ENCODE measurements at places on chromosomes 3 and 15.

DNA sequence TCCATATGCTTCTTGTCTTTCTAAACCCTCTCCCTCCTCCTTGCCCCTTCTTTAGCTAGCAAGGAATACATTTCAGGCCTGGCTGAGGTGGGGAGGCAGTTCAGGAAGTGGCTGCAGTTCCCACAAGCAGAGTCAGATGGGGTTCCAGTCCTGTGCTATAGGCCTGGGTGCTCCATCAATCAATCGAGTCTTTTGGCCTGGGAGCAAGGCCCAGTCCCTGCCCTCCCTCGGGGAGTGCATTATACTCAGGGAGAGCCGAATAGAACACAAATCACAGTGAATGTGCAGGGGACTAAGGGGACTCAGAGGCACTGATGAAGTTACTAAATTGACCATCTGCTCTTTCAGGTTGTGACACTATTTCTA lies 58.0 kb upstream of the HERC1 start:
- H3K27ac ChIP-seq: no peak overlapping the region
- H3K27me3 ChIP-seq: no peaks in the 10 kb centered on the region
- no peak for DNase-seq
- H3K4me1 ChIP-seq: peaks cover 6% of the 10 kb centered on the region
- no peak overlapping the region for H3K4me3 ChIP-seq

- no peaks in the 10 kb centered on the region for H3K36me3 ChIP-seq
- H3K27me3 ChIP-seq: no peaks in the 10 kb centered on the region
- no peak overlapping the region for H3K27ac ChIP-seq
- no peak for DNase-seq
- no peaks in the 10 kb centered on the region for H3K4me1 ChIP-seq
These were observed 582.3 kb upstream of the NAALADL2 start for GRCh38 chr3:174276826-174277225.

- H3K4me3 ChIP-seq: no peak overlapping the region
- H3K27ac ChIP-seq: no peak overlapping the region
- peaks cover 21% of the 10 kb centered on the region for H3K36me3 ChIP-seq
- H3K27me3 ChIP-seq: no peaks in the 10 kb centered on the region
These were observed 49.7 kb downstream of the GNB4 start for GRCh38 chr3:179401561-179401960.

- H3K27ac ChIP-seq: no peak overlapping the region
- no peak for DNase-seq
- H3K4me3 ChIP-seq: no peak overlapping the region
- H3K4me1 ChIP-seq: peaks cover 10% of the 10 kb centered on the region
- H3K27me3 ChIP-seq: no peaks in the 10 kb centered on the region
- H3K36me3 ChIP-seq: no peaks in the 10 kb centered on the region
These were observed 294.0 kb downstream of the RORA start for GRCh38 chr15:60935130-60935529.

DNA sequence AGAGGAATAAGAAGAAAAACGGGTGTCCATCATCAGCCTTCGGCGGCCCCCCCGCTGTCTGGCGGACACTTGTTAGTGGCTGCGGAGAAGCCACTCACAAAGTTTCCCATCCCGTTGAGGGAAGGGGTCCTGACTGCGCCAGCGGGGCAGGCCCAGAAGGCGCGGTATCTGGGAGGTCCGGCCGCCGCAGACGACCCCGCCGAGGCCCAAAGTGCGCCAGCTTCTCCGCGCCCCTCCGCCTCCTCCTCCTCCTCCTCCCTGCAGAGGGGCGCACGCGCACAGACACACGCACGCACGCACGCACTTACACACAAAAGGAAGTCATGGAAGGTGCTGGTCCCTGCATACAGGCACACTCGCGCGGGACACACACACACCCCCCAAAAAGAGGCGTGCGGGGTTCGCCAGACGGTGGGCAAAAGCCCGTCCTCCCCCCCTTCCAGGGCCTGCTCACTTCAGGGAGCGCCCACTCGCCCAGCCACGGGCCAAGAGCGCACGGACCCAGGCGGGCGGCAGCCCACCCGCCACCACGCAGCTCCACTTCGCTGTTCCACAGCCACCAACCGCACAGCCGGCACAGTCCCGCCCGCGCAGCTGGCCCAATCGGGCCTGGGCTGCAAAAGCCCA lies 18.0 kb downstream of the ZNF148 start:
- H3K27ac ChIP-seq: no peak overlapping the region
- H3K36me3 ChIP-seq: no peaks in the 10 kb centered on the region
- H3K4me1 ChIP-seq: peaks cover 6% of the 10 kb centered on the region
- H3K27me3 ChIP-seq: no peaks in the 10 kb centered on the region
- DNase-seq: peak; percentile 36
- H3K4me3 ChIP-seq: peak overlapping the region; percentile 66

DNA sequence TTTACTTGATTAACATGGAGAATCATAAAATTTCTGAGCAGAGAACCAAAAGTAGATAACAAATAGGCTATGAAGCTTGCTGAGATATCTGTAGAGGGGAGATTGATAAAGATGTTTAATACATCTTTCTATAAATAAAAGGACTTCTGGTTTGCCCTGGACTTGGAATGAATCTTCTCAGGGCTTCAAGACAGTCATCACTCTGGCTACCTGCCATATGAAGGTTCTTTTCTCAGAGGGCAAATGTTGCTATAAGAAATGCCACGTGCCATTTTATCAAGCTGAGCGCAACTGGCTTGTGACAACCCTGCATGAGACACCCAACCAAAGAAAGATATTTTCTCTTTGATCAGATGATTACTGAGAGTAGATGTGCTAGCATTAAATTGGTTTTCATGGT lies 192.5 kb downstream of the WNT5A start:
- no peak overlapping the region for H3K4me3 ChIP-seq
- no peak for DNase-seq
- no peak overlapping the region for H3K27ac ChIP-seq
- H3K27me3 ChIP-seq: no peaks in the 10 kb centered on the region
- H3K4me1 ChIP-seq: no peaks in the 10 kb centered on the region
- H3K36me3 ChIP-seq: no peaks in the 10 kb centered on the region

DNA sequence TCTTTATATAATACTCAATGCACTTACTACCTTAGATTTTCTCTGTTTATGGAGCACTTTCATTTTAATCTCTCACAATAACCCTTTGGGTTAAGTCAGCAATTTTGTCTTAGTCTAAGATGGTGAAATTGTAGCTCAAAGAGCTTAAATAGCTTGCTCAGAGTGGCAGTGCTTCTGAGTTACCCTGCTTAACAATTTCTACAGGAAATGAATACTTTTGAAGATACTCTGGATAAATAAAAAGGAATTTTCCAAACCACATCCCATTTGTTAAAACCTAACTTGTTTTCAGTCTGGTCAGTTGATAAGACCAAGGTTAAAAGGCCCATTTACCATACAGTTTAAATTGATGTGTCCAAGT lies 37.2 kb downstream of the HMG20A start:
- no peak overlapping the region for H3K4me3 ChIP-seq
- peaks cover 48% of the 10 kb centered on the region for H3K4me1 ChIP-seq
- H3K27ac ChIP-seq: peak overlapping the region; percentile 45
- peak; percentile 71 for DNase-seq
- H3K27me3 ChIP-seq: no peaks in the 10 kb centered on the region

- peaks cover 21% of the 10 kb centered on the region for H3K4me1 ChIP-seq
- H3K27me3 ChIP-seq: no peaks in the 10 kb centered on the region
- no peaks in the 10 kb centered on the region for H3K36me3 ChIP-seq
- H3K4me3 ChIP-seq: no peak overlapping the region
- no peak overlapping the region for H3K27ac ChIP-seq
These were observed 30.3 kb upstream of the PSMD6 start for GRCh38 chr3:64053581-64053980.

- H3K27me3 ChIP-seq: no peaks in the 10 kb centered on the region
- H3K27ac ChIP-seq: no peak overlapping the region
- H3K4me3 ChIP-seq: no peak overlapping the region
- no peaks in the 10 kb centered on the region for H3K4me1 ChIP-seq
These were observed 356.7 kb downstream of the PDCD6IP start for GRCh38 chr3:34155108-34155507.

DNA sequence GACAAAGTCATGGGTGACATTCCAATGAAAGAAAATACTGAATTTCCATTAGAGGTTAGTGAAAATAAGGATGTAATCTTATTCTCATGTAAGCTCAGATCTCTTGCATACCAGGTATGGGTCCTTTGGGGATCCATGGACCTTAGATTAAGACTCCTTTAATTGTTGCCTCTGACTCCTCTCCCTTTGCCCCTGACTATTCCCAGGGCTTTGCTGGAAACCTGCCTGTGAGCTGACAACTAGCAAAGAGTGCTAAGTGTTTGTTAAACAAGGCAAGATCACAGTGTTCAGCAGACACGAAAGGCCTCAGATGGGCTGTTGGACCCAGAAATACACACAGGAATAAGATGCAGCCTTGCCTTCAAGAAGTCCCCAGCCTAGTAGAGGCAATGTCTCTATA lies 32.1 kb downstream of the ACKR2 start:
- H3K4me3 ChIP-seq: no peak overlapping the region
- no peaks in the 10 kb centered on the region for H3K36me3 ChIP-seq
- H3K4me1 ChIP-seq: no peaks in the 10 kb centered on the region

DNA sequence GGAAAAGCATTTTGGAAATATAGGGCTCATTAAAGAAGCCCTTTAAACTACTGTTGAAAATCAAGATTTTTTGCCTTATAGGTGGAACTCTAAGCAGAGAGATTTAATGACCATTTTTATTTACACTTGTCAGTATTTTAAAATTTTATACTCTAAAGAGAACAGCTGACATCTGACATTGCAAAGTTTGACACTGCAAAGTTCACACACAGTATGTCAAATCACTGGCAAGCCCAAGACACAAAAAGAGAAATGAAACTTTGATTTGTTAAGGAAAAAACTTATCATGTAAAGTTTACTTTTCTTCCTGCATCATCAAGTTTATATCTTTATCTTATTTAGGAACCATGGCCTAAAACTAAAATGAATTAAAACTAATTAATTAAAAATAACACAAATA lies 40.2 kb downstream of the DPH6 start:
- H3K36me3 ChIP-seq: no peaks in the 10 kb centered on the region
- no peak overlapping the region for H3K4me3 ChIP-seq
- no peak overlapping the region for H3K27ac ChIP-seq
- DNase-seq: no peak
- no peaks in the 10 kb centered on the region for H3K27me3 ChIP-seq

DNA sequence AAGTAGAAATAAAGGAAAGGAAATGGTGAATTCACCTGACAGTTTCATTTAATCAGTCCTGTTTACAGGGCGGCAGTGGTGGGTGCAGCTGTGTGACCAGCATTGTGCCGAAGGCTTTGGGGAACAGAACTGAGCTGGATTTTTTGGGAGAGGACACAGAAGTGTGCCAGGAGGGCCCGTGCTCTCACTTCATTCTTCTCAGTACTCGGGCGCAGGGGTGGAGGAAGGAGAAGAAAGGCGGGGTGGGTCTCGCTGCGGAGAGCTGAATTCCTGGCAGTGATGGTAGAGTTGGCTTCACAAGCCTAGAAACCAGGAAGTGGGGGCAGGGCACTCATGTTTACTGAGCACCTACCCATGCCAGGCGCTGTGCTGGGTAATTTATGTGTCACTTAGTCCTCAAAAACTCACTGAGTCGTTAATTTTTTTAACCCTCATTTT lies 64.6 kb downstream of the CRTC3 start:
- DNase-seq: peak; percentile 23
- no peak overlapping the region for H3K4me3 ChIP-seq
- H3K36me3 ChIP-seq: no peaks in the 10 kb centered on the region
- H3K27ac ChIP-seq: no peak overlapping the region
- H3K4me1 ChIP-seq: peaks cover 5% of the 10 kb centered on the region

DNA sequence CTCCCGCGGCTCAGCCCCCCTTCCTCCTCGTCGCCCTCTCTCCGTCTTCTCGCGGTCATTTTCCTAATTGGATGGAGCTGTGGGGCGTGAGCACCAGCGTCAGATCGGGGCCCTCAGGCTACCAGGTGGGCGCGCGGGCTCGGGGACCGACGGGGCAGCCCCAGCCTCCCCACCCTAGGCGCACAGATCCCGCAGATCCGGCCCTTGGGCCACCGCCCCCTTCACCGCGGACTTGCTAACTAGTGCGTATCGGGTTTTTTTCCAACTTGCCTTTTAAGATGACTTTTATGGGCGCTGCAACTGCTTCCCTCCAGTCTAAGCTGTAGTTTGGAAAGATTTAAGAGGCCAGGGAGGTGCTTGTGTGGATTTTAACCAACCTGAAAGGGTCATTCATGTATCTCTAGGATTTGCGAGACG lies 1.3 kb downstream of the ZNF710 start:
- H3K36me3 ChIP-seq: no peaks in the 10 kb centered on the region
- peaks cover 43% of the 10 kb centered on the region for H3K4me1 ChIP-seq
- no peaks in the 10 kb centered on the region for H3K27me3 ChIP-seq
- DNase-seq: peak; percentile 29
- H3K27ac ChIP-seq: peak overlapping the region; percentile 41

DNA sequence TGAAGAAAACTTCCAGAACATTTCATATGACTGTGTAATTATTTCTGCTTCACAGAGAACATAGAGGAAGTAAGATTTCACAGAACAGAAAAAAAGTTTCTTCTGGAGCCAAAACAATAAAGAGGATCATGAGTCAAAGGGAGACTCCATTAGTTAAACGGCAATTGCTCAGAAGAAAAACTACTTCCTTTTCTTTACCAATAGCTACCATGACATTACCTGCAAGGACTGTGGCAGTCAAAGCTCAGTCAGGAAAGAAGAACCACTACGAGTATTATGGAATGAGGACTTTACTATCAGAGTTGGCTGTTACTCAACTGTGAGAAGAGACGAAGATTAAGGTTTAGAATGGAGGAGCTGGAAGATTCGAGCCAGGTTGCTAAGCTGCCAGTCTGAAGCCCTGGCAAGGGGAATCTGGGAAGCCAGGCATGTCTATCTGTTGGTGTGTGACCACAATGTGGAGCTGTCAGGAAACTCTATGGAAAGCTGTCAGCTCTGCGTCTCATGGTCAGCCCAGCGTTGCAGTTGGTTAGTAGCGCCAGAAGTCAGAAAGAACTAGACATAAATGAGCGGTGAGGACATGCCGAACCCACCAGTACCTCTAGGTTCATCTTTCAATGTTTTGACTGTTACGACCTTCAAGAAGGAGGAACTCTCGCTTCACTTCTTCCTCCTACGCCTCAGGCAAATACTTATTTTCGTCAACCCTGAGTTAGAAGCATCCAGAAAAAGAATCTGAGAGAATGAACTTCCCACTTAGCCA lies 604.3 kb downstream of the FGF12 start:
- no peaks in the 10 kb centered on the region for H3K4me1 ChIP-seq
- H3K36me3 ChIP-seq: no peaks in the 10 kb centered on the region
- H3K4me3 ChIP-seq: no peak overlapping the region
- no peaks in the 10 kb centered on the region for H3K27me3 ChIP-seq
- peak; percentile 1 for DNase-seq
- H3K27ac ChIP-seq: no peak overlapping the region

GRCh38 chr3:42601896-42602581 lies 1.6 kb downstream of the NKTR start:
- no peaks in the 10 kb centered on the region for H3K27me3 ChIP-seq
- H3K27ac ChIP-seq: peak overlapping the region; percentile 95
- DNase-seq: no peak
- H3K4me1 ChIP-seq: peaks cover 6% of the 10 kb centered on the region

DNA sequence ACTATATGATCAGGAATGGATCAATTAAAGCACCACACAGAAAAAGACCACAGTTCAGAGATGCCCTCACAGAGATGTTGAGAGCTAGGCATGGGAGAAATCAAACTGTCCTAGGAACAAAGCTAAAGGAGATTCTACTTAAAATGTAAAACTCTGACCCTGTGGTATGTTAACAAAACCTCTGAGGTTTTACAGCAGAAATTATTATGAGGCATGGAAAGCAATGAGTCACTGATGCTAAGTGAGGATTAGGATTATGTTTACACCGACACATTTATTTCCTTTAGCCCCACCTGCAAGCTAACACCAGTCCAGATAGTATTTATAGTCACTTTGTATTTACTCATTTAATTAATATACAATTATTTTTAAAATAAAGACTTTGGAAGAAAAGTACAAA lies 1242.2 kb downstream of the OTOL1 start:
- no peak overlapping the region for H3K4me3 ChIP-seq
- H3K27me3 ChIP-seq: no peaks in the 10 kb centered on the region
- H3K4me1 ChIP-seq: no peaks in the 10 kb centered on the region
- no peak overlapping the region for H3K27ac ChIP-seq
- H3K36me3 ChIP-seq: no peaks in the 10 kb centered on the region
